ENCODE measurements at places on chromosomes 13 and 19. TPM values are rescaled to one million over a fixed set of nuclear protein-coding genes. Genes with fewer than 3 reads are reported as not detected.
A peak's percentile ranks its signal among the peaks of the same experiment; 100 is the strongest.

GRCh38 chr13:65943708-65944107 lies 1286.4 kb downstream of the PCDH9 start:
- no peak for DNase-seq

GRCh38 chr13:44730851-44731250 lies 154.7 kb upstream of the TSC22D1 start:
- no peak for DNase-seq

Gene CD22
- 1.3 TPM for total RNA-seq

Gene LGALS7
- not detected for total RNA-seq

Gene RFX2
- 8.1 TPM for total RNA-seq

Gene NCR1
- total RNA-seq = not detected

GRCh38 chr13:110817143-110817542 lies 97.7 kb downstream of the ANKRD10 start:
- DNase-seq = no peak

DNA sequence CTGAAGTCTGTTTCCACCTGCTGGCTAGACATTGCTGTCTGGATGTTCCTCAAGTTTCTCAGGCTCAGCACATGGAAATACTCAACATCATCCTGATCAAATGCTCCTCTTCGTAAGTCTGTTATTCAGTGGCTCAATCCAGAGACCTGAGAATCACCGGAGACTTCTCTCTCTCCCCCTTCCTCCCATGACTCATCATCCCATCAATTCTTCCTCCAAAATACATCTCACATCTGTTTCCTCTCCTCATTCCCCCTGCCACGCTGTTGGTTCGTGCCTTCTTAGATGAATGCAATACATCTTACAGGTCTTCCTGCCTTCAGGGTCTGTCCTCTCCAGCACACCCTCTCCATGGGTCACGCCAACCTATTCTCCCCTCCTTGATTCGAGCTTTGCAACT lies 7.4 kb upstream of the RXFP2 start:
- no peak for DNase-seq

- DNase-seq = no peak
These were observed 2.2 kb downstream of the KMT5C start for GRCh38 chr19:55341595-55342531.

DNA sequence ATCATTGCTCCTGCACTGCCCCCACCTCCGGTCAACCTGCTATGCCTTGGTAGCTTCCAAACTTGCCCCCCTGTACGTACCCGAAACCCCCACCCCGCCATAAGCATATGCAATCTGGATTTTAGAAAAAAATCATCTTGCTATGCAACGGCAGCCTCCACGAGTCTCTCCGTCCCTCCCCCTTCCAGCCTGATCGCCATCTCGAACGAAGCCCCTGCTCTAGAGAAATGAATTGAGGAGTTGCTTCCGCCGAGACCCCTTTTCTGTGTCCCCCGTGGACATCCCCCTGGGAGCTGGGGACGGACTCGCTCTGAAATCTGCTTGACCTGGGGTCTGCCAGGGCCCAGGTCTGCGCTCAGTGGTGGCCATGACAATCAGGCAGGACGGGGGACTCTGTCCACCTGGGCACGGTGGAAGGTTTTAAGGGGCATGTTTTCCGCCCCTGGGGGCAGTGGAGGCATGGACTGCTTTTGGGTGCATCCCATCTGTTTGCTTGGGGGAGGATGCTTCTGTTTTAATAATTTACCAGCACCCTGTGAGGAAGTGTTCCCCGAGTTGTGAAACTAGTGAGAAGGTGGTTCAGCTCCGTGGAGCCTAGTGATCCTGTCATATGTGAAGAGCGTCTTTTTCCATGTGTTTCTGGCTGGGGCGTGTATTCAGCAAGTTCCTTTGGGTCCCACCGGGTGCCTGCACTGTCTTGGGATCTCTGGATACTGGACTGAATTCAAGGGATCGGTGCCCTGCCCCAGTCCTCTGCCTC lies 1.0 kb downstream of the KDM4B start:
- DNase-seq = no peak

GRCh38 chr19:45294291-45295029 lies 28.2 kb downstream of the CKM start:
- no peak for DNase-seq

Gene KCNRG
- 0.56 TPM for total RNA-seq

Gene SNAPC2
- 13.1 TPM for total RNA-seq

GRCh38 chr19:13146763-13147563 lies 3.2 kb downstream of the STX10 start:
- DNase-seq = peak; percentile 55

Gene ANGPTL8
- 1.8 TPM for total RNA-seq

DNA sequence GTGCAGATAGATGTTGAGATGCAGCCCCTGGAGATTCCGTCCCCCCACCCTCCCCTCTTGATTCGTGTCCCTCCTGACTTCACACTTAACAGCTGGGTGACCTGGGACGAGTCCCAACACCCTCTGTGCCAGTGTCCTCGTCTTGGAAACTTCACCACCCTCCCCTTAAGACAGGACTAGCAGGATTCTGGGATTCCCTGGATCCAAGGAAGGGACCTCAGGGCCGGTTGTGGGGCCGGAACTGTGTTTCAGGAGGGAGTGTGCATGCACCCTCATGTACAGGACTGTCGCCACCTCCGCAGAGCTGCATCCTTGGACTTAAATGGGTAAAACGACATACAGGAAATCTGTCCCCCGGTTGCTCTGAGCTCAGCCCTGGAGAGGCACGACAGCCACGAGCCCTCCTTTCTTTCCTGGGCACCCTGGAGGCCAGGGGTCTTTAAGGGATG lies 990 bp downstream of the MYO9B start:
- DNase-seq = no peak

GRCh38 chr13:33730619-33731018 lies 87.3 kb upstream of the RFC3 start:
- no peak for DNase-seq

- DNase-seq = no peak
These were observed 622 bp downstream of the DNM2 start for GRCh38 chr19:10718205-10719196.

Gene PTGIR
- 4.8 TPM for total RNA-seq

GRCh38 chr19:9799162-9799561 lies 19.7 kb downstream of the FBXL12 start:
- no peak for DNase-seq

DNA sequence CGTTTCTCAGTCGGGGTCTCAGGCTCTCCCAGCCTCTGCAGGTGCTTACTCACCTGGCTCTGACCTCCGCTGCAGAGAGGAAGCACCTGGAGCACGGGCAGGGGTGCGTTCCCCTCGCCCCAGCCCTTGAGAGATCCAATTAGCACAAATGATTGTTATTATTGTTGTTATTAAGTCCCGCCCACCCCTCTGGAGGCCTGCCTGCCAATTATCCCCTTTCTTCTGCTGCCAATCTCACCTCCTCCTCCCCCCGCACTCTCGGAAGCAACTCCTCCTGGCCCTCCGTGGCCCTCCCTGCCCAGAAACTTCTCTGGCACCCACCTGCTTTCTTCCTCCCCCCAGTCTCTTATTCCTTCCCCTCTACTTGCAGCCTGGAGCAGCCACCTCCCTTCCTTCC lies 8.8 kb downstream of the ZNF787 start:
- DNase-seq = no peak

- DNase-seq = no peak
These were observed 3.2 kb upstream of the ZNF441 start for GRCh38 chr19:11763611-11764010.

DNA sequence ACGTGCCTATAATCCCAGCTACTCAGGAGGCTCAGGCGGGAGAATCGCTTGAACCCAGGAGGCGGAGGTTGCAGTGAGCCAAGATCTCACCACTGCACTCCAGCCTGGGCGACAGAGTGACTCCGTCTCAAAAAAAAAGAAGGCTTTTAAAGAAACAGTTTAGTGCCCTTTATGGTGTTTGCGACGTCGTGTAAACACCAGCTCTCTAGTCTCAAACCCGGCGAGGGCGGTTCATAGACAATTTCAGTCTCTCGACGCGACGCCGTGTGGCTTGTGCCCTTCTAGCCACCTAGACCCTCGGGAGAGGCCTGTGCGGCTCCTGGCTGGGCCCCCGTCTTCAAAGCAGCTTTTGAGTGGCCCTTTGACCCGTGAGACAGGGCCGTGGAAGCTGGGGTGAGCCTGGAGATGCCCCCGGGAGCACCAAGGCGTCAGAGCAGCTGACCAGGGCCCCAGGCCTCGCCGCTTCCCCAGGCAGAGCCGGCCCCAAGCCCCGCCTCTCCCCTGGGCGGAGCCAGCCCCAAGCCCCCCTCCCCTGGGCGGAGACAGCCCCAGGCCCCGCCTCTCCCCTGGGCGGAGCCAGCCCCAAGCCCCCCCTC lies 5.0 kb upstream of the MADCAM1 start:
- DNase-seq = no peak

- no peak for DNase-seq
These were observed 127.2 kb upstream of the SOX1 start for GRCh38 chr13:111939666-111940278.

GRCh38 chr13:46567671-46568070 lies 14.7 kb downstream of the LRCH1 start:
- DNase-seq = no peak

Gene ZNF439
- total RNA-seq = 8.2 TPM

Gene PTPRH
- 3.1 TPM for total RNA-seq

- DNase-seq = no peak
These were observed at the start of gene ARL11 for GRCh38 chr13:49627831-49628652. TSS of gene ARL11 (plus strand) at chr13:49628507. CDS start at chr13:49630448, 1,941 bp downstream.

DNA sequence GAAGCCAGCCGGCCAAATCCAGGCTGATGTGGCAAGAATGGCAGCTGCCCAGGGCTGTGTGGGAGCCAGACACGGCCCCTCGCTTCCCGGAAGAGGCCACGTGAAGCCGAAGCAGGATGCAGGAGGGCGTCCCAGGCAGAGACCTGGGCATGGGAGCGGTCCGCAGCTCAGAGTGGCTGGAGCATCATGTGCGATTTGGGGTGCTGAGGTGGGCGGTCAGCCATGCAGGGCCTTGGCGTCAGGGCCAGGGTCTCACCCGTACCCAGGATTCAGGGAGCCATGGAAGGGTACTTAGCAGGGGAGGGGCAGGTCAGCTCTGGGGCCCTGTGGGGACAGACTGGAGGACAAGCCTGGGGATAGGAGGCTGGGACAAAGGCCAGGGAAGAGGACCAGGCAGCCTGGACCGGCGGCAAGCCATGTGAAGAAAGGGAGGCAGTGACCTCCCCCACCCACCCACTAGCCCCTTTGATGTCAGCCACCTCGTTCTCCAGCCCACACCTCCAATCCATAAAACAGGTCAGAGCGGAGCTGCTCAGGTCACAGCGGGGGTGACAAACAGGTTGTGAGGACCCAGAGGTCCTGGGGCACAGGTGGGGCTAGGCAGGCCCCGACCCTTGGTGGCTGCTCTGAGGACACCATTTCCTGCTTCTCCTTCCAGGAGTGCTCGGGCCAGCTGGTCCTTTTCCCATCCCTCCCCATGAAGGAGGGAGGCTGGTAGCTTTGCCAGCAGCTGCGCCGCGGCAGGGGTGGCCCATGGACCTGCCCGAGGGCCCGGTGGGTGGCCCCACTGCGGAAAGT lies 2.3 kb downstream of the KASH5 start:
- DNase-seq = no peak

Gene SUGP1
- 22.8 TPM for total RNA-seq

DNA sequence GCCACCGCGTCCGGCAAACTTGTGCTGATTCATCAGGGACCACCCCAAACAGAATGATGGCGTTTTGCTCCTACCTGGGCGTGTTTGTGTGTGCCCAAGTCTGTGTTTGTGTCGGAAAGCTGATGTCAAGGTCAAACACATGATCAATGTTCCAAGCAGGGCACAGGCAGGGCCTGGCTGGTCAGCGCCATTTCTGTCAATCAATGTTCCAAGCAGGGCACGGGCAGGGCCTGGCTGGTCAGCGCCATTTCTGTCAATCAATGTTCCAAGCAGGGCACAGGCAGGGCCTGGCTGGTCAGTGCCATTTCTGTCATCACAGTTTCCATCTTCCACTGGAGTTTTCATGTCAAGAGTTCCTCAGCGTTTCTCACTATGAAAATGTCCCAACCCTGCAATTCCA lies 14.9 kb upstream of the GRTP1 start:
- no peak for DNase-seq

GRCh38 chr19:19538061-19538784 lies at the start of gene CILP2:
TSS of gene CILP2 (plus strand) at chr19:19538265. CDS start at chr19:19538350, 85 bp downstream.
- peak; percentile 44 for DNase-seq

GRCh38 chr13:32989942-32990341 lies 26.3 kb upstream of the KL start:
- DNase-seq = no peak

Gene ICAM3
- total RNA-seq = 9.0 TPM

- no peak for DNase-seq
These were observed 214.6 kb downstream of the OXGR1 start for GRCh38 chr13:96779691-96780090.

DNA sequence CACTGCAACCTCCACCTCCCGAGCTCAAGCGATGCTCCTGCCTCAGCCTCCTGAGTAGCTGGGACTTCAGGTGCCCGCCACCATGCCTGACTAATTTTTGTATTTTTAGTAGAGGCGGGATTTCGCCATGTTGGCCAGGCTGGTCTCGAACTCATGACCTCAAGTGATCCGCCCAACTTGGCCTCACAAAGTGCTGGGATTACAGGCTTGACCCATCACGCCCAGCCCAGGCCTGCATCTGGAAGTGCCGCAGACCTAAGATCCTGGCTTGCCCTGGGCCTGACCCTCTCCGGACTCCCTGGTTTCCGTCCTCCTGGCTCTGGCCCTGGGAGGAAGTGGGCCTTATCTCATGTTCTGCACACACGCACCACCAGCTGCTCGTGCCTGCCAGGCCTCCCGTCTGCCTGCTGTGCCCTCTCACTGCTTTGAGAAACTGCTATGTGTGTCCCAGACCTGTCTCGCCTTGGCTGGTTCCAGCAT lies 4.7 kb upstream of the PTGIR start:
- DNase-seq = no peak

DNA sequence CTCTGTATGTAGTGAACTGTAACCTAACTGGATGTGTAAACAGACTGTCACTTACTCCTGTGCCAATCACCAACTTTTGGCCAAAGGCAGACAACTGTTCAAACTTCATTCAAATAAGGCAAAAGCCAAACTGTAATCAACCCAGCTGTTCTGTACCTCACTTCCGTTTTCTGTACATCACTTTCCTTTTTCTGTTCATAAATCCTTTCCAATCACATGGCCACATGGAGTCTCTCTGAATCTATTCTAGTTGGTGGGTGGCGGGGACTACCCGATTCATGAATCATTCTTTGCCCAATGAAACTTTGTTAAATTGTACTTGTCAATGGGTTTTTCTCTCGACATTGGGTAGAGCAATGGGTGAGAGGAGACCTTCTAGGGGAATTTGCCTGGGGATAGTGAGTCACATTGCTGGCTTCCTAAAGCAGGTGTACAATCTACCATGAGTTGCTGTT lies 178.3 kb upstream of the RFC3 start:
- no peak for DNase-seq

DNA sequence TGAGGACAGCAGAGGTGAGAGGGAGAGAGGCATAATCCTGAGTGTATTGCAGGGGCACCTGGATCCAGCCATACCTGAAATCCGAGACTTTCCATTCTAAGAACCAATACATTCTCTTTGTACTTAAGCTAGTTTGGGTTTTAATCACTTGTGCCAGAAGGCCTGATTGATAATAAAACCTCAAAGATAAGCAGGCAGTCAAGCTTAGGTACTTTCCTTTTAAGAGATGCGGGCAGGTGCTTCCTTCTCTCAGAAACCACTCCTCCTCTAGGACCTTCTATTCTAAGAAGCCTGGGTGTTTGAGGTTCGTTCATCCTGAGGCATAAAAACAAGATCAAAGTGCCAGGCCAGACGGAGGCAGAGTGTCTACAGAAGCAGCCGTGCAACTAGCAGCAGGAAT lies 22.2 kb downstream of the FAM187B start:
- no peak for DNase-seq

Gene CPAMD8
- 8.2 TPM for total RNA-seq

Gene GFY
- not detected for total RNA-seq

- DNase-seq = no peak
These were observed 73.9 kb upstream of the GPR183 start for GRCh38 chr13:99380921-99381645.
